ENCODE measurements at places on chromosomes 2 and 18.

DNA sequence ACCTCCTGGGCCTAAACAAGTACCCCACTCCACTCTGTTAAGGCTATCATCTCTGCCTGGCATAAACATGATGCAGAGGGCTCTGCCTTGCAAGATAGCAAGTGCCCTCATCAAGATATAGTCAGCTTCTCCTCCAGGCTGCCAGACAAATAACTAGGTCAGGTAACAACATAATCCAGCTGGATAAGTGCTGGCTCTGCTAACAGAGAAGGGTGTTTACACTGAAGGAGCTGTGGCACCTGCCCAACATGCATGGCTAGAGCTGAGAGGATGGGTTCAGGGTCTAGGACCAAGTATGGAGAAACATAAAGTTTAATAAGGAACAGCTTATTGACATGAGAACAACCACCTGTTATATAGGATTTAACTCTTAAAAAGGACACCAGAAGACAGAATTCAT, 42.8 kb downstream of the DLGAP1 start:
- no peak for DNase-seq

GRCh38 chr2:226233388-226233787, 566.2 kb downstream of the IRS1 start:
- DNase-seq, result no peak

DNA sequence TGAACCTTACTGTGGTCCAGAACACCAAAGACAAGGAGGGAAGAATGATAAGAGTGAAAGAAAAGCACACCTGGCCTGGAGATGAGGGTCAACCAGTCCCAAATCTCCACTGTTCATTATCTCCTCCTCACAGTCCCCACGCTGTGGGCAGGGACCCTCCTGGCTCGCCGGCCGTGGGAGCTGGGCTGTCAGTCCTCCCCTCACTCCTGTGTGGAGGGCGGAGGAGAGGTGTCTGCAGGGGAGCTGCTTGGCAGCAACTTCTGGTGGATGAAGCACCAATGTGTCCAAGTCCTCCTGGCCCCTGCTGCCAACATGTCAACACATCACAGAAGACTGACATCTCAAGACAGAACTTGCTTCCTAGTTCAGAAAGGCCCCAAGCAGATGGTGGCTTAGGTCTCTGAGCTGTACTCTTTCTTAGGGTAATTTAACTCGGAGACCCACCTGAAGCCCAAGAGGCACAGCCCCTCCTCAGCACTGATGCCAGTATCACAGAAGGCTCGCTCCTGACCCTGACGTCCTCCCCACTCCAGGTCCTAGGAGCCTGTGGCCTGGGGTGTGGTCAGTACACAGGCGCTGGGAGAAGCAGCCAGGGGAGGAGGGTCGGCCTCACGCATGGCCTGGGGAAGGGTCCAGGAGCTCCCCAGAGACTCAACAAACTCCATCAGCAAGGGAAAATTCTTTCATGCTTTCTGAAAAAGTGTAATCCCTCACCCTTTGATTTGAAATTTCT, 54.5 kb downstream of the PARD6G start:
- no peak for DNase-seq

GRCh38 chr2:180006781-180007579, at the start of gene CWC22:
Gene CWC22, minus strand, starts transcription at chr2:180007297. Its CDS starts 13,956 bp downstream, at chr2:179993341.
- peak; percentile 80 for DNase-seq

GRCh38 chr2:219569041-219569440, 2.3 kb downstream of the OBSL1 start:
- DNase-seq, result no peak

DNA sequence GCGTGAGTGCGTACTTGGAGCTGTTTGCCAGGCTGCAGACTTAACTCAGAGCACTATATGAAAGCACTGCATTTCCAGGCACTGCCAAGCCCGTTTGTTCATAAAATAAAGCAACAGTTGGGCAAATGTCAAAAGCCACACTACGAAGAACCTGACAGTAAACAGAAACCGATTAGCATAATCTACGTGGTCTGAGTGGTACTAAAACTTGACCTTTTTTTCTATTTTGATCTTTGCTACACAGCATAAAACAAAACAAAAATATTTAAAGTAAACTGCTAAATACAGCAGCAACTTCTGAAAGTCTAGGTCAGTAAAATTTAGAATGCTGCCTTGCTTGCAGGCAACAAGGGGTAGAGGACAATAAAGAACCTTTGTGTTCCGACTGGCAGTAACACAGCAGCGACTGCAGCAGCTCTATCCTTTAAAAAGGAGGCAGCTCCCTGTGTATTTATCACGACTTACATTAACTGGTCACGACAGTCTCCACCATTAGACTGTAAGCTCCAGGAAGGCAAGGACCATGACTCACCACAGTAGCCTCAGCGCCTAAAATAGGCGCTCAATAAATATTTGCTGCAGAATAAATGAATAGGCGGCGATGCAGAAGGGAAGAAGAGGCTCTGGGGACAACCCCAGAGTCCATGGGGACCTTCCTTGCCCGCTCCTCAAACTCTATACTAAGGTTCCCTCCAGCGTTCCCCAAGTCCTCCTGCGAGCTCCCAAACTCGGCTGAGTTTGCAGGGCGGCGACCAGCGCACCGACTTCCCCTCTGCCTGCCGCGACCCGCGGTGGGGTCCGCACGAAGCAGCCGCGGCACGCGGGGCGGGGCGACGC, 902 bp downstream of the SS18 start:
- peak; percentile 1 for DNase-seq

- DNase-seq, result peak; percentile 36
Measured at GRCh38 chr2:54665436-54665856, 58.0 kb upstream of the EML6 start.
